ENCODE measurements at places on chromosomes 13 and 19. TPM values are rescaled to one million over a fixed set of nuclear protein-coding genes. Genes with fewer than 3 reads are reported as not detected.

- DNase-seq, result no peak
- H3K36me3 ChIP-seq, result no peaks in the 10 kb centered on the region
- no peak overlapping the region for H3K4me3 ChIP-seq
- peaks cover 26% of the 10 kb centered on the region for H3K27me3 ChIP-seq
- no peak overlapping the region for H3K27ac ChIP-seq
- H3K4me1 ChIP-seq, result no peaks in the 10 kb centered on the region
Measured at GRCh38 chr13:102460806-102461205, 59.0 kb upstream of the FGF14 start.

- peaks cover 18% of the 10 kb centered on the region for H3K4me1 ChIP-seq
- peak overlapping the region; percentile 96 for H3K27ac ChIP-seq
- no peaks in the 10 kb centered on the region for H3K27me3 ChIP-seq
- no peak for DNase-seq
- peaks cover 29% of the 10 kb centered on the region for H3K36me3 ChIP-seq
Measured at GRCh38 chr19:36773223-36773579, 594 bp upstream of the ZNF850 start.

Gene GRIK5
- 39.9 TPM for total RNA-seq

GRCh38 chr13:105991622-105992277, 543.7 kb downstream of the EFNB2 start:
- no peak overlapping the region for H3K4me3 ChIP-seq
- no peak for DNase-seq
- no peaks in the 10 kb centered on the region for H3K36me3 ChIP-seq
- no peak overlapping the region for H3K27ac ChIP-seq
- H3K27me3 ChIP-seq, result no peaks in the 10 kb centered on the region

Gene MUC16
- 0.60 TPM for total RNA-seq

Gene PNMA8B
- 3.0 TPM for total RNA-seq

- no peaks in the 10 kb centered on the region for H3K4me1 ChIP-seq
- H3K27ac ChIP-seq, result no peak overlapping the region
- H3K4me3 ChIP-seq, result no peak overlapping the region
Measured at GRCh38 chr13:110440946-110441731, 120.4 kb downstream of the RAB20 start.

DNA sequence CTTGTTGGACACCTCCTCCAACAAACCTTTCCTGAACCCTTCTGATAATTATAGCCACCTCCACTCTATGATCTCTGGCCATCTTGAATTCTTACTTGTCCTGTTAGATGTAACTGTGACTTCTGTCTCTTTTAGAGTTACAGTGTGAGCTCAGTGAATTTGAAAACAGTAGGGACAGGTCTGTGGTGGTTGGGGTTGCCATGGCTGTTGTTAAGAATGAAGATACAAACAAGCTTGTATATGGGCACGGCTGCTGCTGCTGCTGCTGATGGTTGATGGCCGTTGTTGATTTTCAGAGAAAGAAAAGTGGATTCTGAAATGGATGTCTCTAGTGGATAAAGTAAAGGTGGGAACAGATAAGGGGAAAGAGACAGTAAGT, 101.5 kb downstream of the STARD13 start:
- no peak overlapping the region for H3K4me3 ChIP-seq
- DNase-seq, result no peak
- H3K27me3 ChIP-seq, result no peaks in the 10 kb centered on the region

Gene CRLF1
- 1.0 TPM for total RNA-seq

Gene ZNF284
- 5.6 TPM for total RNA-seq

DNA sequence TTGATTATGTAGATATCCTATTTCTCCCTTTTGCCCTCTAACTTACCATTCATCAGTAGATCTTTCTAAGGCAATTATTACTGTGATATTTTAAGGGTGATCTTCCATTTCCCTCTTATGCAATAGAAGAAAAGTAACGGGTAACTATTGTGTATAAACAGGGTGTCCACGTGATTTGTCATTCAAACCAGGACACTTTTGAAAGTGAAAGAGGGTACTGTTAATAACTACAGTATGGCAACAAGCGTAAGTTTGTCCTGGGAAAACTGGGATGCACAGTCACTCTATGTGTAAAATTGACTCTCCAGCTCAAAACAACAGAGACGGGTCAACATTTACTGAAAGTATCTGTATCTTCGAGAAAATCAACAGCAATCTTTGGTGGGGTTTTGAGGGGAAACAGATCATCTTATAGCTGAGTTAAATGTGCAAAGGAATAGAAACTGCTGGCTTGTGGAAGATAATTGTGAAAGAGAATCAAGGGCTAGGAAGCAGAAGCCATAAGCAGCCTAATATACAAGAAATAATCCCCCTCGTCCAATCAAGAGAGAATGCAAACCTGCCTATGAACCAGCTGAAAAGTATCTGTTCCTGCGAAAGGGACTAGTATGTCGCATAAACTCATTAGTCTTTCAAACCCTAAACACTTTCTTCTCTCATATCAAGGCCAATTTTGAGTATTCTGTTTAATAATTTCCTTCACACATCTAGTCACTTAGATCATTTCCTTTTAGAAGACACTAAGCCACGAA, 126.7 kb downstream of the FOXO1 start:
- H3K27ac ChIP-seq, result peak overlapping the region; percentile 50
- no peaks in the 10 kb centered on the region for H3K27me3 ChIP-seq
- H3K36me3 ChIP-seq, result no peaks in the 10 kb centered on the region
- H3K4me1 ChIP-seq, result peaks cover 23% of the 10 kb centered on the region

Gene PLEKHG2
- 160 TPM for total RNA-seq

GRCh38 chr13:44104969-44105368, 225.3 kb downstream of the LACC1 start:
- no peaks in the 10 kb centered on the region for H3K36me3 ChIP-seq
- H3K27me3 ChIP-seq, result no peaks in the 10 kb centered on the region
- peaks cover 2% of the 10 kb centered on the region for H3K4me1 ChIP-seq

DNA sequence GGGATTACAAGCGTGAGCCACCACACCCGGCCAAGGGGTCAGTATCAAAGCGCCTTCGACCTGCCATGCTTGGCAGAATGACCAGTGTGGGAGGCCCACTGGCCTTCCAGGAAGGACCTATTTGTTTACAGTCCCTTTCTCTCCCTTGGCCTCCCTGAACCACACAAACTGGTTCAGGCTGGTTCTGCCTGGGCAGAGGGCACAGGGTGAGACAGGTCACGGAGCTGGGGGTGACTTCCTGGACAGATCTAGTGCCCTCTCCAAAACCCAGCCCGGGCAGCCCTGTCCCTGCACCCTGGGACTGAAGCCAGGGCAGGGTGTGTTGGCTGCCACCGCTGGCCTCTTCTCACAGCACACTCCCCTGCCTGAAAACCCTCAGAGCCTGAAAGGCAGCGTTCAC, 11.3 kb downstream of the PLEKHF1 start:
- H3K36me3 ChIP-seq, result no peaks in the 10 kb centered on the region
- H3K4me3 ChIP-seq, result no peak overlapping the region
- DNase-seq, result no peak
- no peaks in the 10 kb centered on the region for H3K4me1 ChIP-seq
- no peaks in the 10 kb centered on the region for H3K27me3 ChIP-seq

DNA sequence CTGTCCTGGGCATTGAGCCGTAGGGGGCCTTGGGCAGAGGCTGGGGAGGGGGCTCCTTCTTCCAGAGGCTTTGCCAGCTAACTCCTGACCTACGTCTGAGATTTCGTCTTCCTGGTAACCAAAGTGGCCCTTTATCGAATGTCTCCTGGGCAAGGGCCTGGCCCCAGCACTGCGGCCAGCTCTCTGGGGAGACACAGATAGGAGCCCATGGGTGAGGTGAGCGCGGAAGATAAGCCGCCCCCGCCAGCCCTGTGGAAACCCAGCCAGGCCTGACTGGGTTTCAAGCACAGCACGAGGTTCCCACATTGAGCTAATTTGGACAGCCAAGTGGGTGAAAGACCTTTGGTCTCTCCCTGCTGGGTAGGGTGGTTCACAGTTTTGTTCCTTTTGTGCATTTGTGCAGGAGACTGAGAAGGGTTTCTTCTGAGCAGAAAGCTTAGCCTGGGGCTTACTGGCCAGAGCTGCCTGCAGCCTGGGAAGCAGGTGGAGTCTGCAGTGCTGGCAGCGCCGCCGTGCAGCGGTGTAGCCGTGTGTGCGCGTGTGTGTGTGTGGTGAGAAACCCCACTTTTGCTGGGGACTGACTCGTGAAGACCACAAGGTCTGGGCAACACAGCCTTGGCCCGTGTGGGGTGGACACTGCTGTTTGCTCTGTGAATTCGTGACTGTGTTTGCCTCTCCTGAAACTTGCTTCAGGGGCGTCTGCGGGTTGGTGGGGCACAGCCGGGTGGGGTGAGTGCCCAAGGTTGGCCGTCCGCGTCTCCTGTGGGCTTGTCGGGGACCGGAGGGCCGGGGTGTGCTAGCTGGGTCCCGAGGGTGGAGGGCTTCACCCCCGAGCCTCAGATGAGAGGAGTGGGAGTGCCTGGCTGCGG, 2.5 kb downstream of the BSG start:
- no peak for DNase-seq
- H3K36me3 ChIP-seq, result peaks cover under 1% of the 10 kb centered on the region
- no peaks in the 10 kb centered on the region for H3K27me3 ChIP-seq
- H3K27ac ChIP-seq, result peak overlapping the region; percentile 86

- DNase-seq, result no peak
- H3K4me1 ChIP-seq, result peaks cover 29% of the 10 kb centered on the region
- H3K4me3 ChIP-seq, result no peak overlapping the region
- H3K36me3 ChIP-seq, result peaks cover 16% of the 10 kb centered on the region
- H3K27me3 ChIP-seq, result no peaks in the 10 kb centered on the region
Measured at GRCh38 chr13:72891423-72891822, 109.5 kb downstream of the PIBF1 start.

DNA sequence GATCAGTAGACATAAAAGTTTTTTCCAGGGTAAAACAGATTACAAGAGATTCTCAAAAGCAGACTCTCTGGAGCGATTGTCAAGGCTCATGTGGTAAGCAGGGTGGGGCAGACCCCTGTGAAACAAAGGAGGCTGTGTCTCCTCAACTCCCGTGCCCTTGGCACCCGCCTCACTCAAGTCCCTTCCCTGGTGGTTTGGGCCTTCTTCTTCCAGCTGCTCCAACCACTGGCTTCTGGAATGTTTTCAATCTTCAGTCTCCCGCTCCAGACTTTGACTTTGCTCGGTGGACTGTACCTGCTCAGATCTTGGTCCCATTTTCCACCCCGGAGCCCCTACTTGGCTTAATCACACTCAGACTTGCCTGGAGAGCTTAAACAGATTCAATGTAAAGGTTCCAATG, 74.8 kb upstream of the STK24 start:
- H3K4me3 ChIP-seq, result no peak overlapping the region
- H3K27me3 ChIP-seq, result peaks cover 2% of the 10 kb centered on the region
- H3K27ac ChIP-seq, result no peak overlapping the region

DNA sequence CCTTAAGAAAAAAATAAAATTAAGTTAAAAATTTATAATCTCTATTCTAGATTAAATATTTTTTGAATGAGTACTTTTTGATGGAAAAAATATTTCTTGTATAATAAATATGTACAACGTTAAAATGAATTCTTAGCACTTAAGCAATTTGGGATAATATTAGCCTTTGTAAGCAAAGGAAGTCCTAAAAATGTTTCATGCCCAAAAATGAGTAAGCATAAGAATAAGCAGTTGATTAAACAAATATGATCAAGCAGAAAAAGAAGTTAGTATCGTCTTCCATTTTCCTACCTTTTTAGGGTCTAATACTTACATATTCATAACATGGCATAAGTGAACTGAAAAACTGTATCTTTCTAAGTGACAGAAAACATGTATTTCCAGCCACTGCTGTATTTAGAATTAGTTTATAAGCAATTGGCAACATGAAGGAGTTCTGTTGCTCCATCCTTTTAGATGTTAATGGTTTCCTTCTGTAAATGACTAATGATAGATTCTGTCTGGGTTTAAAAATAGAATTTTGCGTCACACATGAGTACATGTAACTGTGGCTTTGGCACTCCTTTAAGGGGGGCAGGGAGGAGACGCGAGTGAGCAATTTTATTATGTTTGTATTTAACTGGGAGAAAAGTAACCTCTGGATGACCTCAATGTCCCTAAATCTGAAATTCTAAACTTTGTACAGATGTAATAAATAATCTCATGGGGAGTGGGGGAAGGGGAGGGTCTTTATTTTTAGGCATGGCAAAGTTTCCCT, 237.4 kb downstream of the RGCC start:
- peaks cover 37% of the 10 kb centered on the region for H3K4me1 ChIP-seq
- peaks cover 9% of the 10 kb centered on the region for H3K36me3 ChIP-seq
- peak overlapping the region; percentile 14 for H3K4me3 ChIP-seq

- H3K27ac ChIP-seq, result peak overlapping the region; percentile 92
- H3K27me3 ChIP-seq, result peaks cover 8% of the 10 kb centered on the region
Measured at GRCh38 chr13:73058432-73058735, 421 bp upstream of the KLF5 start.
